ENCODE measurements at places on chromosomes 3 and 15. TPM values are rescaled to one million over a fixed set of nuclear protein-coding genes. Genes with fewer than 3 reads are reported as not detected.

CDHR4 gene
- total RNA-seq: 1.3 TPM

- no peak for DNase-seq
These were observed 51.7 kb downstream of the CNTN3 start for GRCh38 chr3:74562558-74563269.

TMEM42 gene
- total RNA-seq: 20.7 TPM

CASR gene
- not detected for total RNA-seq

- DNase-seq: no peak
These were observed 177.7 kb downstream of the VGLL4 start for GRCh38 chr3:11465744-11466616.

All from tibial nerve (tissue), 4 donors.